Skin of body (tissue), 3 donors: ENCODE measurements at places on chromosomes 3 and 15. TPM values are rescaled to one million over a fixed set of nuclear protein-coding genes. Genes with fewer than 3 reads are reported as not detected.

GRCh38 chr3:143201870-143202752 is 82.5 kb downstream of the CHST2 start:
- peak; percentile 31 for DNase-seq

The ZNF385D gene
- 16.2 TPM for total RNA-seq

GRCh38 chr3:108281670-108282069 is 14.7 kb upstream of the HHLA2 start:
- DNase-seq: no peak

The FBXL22 gene
- total RNA-seq: 1.9 TPM

- DNase-seq: no peak
Observed at GRCh38 chr3:17798000-17798399, 55.6 kb upstream of the TBC1D5 start.

DNA sequence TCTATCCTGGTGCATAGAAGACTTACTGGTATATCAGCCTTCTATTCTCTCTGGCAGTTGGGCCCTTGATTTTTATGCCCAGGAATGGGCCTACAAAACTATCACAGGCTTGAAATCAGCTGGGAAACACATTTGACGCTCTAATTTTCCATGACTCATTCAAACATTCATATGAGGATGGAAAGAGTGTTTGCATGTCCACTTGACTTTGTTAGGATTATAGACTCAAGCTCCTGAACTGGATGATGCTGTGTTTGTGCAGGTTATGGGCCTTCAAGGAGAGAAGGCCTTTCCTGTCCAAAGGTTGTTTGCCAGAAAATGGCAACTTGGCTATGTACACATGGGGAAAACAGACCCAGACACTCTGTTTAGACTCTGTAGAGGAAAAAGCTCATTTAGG is 219.9 kb downstream of the GAP43 start:
- no peak for DNase-seq

GRCh38 chr15:56472278-56472677 is 7.3 kb upstream of the MNS1 start:
- no peak for DNase-seq

DNA sequence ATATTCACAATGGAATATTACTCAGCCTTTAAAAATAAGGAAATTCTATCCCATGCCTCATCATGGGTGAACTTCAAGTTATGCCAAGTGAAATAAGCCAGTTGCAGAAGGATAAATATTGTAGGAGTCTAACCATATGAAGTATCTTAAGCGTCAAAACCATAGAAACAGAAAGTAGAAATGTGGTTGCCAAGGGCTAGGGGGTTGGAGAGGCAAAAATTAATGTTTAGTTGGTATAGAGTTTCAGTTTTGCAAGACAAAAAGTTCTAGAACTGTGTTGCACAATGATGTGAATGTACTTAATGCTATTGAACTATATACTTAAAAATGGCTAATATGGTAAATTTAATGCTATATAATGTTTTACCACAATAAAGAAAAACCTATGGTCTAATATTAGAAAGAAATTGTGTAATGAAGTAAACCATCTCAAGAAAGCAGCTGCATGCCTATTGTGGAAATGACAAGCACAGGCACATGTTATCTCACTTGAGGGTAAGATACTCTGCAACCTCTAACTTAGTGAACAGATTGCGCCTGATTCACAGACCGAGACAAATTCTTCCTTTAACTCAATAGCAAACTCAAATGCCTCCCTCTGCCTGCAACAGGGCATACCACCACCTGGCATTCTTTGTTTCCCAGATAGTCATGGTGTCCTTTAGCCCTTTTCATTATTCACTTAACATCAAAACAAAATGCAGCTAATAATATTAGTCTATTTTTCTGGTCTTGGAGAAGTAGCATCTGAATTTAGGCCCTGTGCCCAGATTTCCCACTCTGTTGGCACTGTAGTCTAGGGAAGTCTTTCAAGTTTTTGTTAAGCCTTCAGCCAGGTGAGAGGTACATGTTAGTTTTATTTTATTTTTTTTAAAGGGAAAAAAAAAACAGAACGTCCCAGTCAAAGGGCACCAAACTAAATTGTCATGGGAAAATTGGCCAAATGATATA is 80.2 kb upstream of the ACP3 start:
- no peak for DNase-seq

GRCh38 chr3:193815246-193816027 is 222.4 kb downstream of the OPA1 start:
- no peak for DNase-seq

The LRRN1 gene
- total RNA-seq: 20.9 TPM

DNA sequence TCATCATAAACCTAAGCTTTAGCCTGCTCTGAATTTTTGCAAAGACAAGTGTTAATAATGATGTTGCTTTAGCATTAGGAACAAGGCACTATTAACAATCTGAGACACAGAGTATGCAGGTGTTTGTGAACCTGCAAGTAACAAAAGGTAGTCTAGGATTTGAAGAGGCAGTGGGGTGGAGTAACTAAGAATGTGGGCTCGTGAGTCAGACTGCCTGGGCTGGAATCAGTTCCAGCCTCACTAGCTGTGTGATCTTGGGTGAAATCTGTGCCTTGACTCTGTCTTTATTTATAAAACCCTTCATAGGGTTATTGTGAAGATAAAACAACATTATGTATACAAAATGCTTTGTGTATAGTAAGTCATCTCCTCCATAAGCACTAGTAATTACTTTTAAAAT is 610.6 kb upstream of the CFAP20DC start:
- DNase-seq: no peak

The GATA2 gene
- 3.3 TPM for total RNA-seq

The SATB1 gene
- 44.9 TPM for total RNA-seq

DNA sequence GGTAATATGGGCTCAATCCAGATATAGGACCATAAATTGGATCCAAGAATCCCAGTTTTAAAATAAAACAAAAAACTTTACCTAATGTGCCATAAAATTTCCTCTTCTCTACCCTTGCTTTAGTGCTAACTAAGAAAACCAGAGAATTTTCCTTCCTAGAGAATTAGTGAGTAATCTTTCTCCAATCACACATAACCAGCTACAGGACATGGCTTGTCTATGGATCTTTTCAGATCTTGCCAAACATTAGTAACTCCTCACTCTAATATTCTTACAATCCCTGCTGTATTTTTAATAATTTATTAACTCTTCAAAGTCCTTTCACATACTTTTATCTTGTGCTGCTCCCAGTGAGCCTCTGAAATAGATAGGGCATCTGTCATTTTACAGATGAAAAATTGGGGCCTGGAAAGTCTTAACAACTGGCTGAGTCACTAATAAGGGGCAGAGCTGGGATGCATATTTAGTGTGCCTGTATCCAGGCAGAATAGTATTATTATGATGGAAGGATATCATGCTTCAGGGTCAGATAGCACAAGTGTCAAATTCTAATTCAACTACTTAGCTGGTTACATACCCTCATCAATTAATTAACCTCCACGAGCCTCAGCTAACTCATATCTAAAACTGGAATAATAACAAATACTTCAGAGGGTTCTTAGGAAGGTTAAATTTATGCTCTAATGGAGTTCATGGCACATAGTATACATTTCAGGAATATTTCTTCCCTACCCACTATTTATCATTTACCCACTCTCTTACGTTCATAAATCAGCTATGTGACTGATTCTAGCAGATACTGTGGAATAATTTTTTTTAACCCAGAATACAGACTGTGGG is 5.6 kb downstream of the ZBED2 start:
- no peak for DNase-seq

DNA sequence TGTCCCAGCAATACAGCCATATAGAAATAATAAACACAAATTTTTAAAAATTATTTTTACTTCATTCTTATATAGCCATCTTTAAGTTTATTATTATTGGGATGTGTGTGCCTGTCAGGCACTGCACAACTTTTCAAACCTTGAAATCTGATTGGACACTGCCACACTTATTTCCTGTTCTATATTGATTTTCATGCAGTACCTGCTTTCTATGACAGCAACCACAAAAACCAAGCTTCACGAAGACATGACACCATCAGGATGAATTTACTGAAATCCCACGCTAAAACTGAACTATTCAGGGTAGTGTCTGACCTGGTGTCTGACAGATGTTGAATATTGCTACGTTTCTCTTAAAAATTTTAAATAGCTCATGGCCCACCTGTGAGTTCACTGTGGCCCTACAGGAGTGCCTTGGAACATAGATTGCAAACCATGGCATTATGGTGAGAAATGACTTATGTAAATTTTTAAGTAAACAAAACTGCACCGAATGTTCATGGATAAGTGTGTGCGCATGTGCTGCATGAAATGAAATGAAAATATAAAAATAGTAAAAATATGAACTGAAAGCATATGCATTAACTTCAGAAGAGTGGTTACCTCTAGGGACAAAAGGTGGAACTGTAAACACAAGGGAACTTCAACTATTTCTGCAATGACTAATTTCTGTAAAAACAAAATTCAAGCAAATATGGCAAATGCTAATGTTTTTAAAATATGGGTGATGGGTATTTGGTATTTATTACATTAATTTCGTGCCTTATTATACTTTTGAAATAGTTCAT is 152.3 kb downstream of the ZBTB20 start:
- no peak for DNase-seq

GRCh38 chr3:26118165-26118564 is 328.3 kb downstream of the OXSM start:
- no peak for DNase-seq

GRCh38 chr15:80667936-80668335 is 27.2 kb upstream of the ABHD17C start:
- DNase-seq: no peak

- DNase-seq: no peak
Observed at GRCh38 chr3:134419214-134419959, 45.1 kb upstream of the AMOTL2 start.

GRCh38 chr3:32508711-32509110 is 6.1 kb upstream of the CMTM6 start:
- peak; percentile 90 for DNase-seq

GRCh38 chr15:59367022-59367451 is 5.6 kb downstream of the MYO1E start:
- DNase-seq: no peak

The GOLGA8H gene
- total RNA-seq: 1.2 TPM

The SUMF1 gene
- total RNA-seq: 34.0 TPM

DNA sequence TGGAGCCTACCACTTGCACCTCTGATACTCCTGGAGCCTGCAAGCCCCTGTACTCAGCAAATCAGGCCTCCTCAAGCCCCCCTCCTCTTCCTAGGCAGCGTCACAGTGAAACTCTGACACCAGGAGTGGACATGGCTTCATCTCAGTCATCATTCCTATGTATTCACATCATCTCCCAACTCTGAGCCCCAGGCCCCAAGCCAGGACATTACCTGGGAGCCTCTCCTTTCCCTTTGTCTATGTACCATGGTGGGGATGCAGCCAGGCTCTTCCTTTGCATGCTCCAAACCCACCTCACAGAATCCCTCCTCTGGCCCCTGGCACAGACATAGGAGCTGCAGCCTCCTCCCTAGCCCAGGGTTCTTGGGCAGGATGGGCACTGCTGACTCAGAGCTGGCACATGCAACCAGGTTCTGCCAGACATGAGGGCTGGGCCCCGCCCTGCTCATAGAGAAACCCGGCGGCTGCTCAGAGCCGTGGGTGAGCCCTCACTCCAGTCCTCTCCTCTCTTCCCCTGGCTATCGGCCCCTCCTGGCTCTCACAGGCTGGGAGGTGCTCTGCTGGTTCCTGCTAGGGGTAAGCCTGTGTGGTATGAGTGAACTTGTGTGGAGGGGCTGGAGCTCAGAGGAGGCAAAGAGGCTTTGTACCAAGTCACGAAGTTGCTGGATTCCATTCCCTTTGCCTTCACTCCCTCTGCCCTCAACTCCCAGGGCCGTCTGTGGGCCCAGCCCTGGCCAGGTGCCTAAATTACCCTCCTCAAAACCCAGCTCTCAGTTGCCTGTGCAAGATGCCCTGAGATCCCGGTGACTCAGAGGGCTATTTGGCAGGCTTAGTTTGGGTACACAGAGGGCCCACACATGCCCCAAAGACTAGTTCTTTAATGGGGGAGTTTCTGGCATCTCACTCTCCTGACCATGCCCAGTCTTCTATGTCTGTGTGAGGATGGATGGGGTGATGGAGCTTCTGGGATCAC is 1.9 kb upstream of the PLCD1 start:
- no peak for DNase-seq

GRCh38 chr3:62139957-62140356 is 233.4 kb downstream of the FEZF2 start:
- no peak for DNase-seq

DNA sequence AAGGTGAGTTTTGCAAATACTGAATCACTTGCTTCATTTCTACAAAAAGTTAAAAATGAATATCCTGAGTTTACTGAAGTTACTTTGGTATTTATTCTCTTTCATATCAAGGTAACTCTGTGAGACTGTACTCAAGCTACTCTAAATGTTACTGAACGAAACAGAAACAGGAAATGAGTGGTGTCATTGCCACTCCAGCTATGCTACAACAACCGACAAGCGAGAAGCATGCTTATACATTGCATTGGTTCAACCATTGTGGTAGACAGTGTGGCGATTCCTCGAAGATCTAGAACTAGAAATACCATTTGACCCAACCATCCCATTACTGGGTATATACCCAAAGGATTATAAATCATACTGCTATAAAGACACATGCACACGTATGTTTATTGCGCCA is 313.2 kb upstream of the THBS1 start:
- no peak for DNase-seq

GRCh38 chr3:10205451-10206165 is 40.9 kb downstream of the IRAK2 start:
- DNase-seq: no peak

DNA sequence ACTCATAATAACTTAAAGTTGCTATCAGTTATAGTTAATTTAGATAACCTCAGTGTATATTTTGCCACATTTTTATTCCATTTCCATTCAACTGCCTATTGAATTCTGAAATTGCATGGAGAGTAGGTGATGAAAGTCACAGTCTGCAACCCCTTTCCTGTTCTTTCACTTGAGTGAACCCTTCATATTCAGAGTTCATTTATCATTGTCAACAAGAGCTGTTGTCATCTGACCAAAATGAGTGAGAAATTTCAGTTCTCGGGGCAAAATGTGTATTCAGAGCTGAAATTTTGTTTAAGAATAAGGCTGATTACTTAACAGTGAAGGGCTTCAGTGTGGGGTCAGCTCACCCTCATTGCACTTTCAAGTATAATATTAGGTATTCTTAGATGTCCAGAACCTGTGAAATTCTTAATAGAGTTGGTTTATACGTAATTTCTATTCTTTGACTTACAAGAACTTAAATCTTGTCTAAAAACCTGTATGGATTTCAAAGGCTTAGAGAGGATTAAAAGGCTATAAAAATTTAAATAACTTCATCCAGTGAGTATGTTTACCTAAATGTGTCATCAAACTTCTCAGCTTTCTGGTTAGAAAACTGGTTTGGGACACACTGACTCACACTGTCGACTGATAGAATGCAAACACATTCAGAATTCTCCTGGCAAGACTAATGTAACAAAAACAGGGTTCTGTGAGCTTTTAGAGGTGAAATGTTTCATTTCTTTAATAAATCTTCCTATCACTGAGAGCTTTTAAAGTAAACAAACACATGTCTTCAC is 92.2 kb downstream of the CMSS1 start:
- no peak for DNase-seq
